ENCODE measurements at places on chromosomes 16 and 17. TPM values are rescaled to one million over a fixed set of nuclear protein-coding genes. Genes with fewer than 3 reads are reported as not detected.

- H3K4me3 ChIP-seq: no peak overlapping the region
- H3K27me3 ChIP-seq: no peaks in the 10 kb centered on the region
- peak overlapping the region; percentile 87 for H3K27ac ChIP-seq
- peaks cover 25% of the 10 kb centered on the region for H3K4me1 ChIP-seq
Measured at GRCh38 chr17:75094871-75095399, 7.2 kb downstream of the SLC16A5 start.

Gene USP36
- total RNA-seq: 53.4 TPM

DNA sequence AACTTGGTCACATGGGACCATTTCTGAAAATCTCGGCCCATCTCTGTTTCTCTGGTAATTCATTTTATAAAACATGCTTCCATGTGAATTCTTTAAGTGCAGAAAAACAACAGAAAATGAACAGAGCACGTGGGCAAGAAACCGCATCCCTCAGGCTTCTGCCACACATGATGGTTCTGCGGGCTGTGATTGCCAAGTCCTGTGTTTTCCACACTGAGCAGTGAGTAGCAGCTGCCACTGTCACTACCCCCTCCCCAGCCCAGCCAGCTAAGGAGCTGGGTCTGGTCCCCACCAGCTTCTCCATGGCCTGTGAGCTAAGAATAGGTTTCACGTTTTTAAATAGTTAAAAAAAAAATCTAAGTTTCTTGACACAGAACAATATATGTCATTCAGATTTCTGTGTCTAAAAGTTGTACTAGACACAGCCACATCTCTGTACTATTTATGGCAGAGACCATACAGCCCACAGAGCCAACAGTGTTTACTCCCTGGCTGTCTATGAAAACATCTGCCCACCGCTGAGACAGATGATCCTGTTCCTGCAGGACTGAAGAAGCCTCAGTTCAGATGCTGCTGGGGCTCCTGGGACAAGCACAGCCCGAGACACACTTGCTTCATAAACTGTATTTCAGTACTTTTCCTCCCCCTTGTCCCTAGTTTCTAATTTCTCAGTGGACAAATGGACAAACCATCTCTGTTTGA lies 41.5 kb downstream of the USP22 start:
- no peak overlapping the region for H3K4me3 ChIP-seq
- no peak for DNase-seq
- peaks cover 16% of the 10 kb centered on the region for H3K36me3 ChIP-seq

DNA sequence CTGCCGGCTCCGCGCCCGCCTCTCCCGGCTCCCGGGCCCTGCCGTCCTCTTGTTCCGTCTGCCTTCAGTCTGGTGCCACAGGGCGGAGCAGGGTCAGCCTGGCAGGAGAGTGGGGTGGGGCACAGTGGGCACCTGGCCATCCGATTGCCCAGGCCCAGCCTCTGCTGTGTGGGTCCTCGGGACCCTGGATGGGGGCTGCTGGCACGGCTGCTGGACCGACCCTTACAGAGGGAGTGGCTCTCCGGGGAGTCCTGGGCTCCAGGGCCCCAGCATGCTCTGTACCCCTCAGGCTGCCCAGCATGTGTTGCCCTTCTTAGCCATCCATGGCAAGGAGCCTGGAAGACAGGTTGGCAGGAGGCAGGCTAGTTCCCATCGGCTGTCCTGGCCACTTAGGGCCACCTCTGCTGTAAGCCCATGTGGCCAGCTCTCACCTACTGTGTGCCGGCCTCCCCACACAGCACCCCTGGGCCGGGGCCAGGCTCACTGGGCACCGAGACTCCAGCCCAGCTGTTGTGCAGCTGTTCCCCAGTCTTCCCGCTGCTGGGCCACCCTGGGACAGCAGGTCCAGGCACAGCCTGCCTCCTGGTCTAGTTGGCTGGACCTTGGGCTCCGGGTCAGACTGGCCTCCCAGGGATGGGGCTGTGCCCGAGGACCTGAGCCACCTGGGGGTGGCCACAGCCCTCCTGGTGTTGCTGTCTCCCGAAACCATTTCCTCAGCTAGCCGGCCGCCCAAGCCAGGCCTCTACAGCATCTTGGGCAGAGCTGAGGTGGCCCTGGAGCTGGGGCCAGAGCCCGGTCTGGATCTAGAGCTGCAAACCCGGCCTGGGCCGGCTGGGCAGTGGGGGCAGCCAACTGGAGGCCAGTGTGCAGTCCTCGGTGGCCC lies 24.9 kb downstream of the BAHCC1 start:
- H3K4me1 ChIP-seq: peaks cover 11% of the 10 kb centered on the region
- H3K36me3 ChIP-seq: no peaks in the 10 kb centered on the region
- H3K27ac ChIP-seq: no peak overlapping the region
- no peak overlapping the region for H3K4me3 ChIP-seq

Gene TLCD3A
- 15.0 TPM for total RNA-seq

DNA sequence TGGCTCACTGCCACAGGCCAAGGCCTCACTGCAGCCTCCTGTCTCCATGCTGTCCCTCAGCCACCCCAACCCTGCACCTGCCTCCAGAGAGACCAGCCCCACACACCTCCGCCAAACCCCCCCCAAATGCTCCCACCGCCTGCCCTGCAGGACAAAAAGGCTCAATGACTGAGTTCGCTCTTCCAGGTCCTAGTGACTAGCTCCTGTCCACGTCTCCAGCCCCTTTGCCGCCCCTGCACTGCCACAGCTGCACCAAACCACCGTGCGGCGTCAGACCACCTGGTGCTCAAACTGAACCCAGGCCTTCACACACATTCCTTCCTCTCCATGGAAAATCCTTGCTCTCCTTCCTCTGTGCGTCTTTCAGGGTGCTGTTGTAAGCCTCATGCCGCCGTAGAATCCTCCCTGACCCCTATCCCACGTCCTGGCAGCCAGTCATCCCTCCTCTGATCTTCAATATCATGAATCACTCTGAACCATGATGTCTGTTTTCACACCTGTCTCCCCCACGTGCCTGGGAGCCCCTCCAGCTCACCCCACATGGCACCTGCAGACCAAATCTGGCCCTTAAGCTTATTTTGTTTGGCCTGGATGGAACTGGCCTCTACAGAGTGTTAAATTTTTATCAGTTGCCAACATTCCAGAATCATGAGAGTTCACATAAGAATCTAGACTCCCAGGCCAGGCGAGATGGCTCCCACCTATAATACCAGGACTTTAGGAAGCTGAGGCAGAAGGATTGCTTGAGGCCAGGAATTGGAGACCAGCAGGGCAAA lies 4.3 kb upstream of the GSG1L start:
- no peak overlapping the region for H3K27ac ChIP-seq
- H3K27me3 ChIP-seq: peaks cover 50% of the 10 kb centered on the region
- no peaks in the 10 kb centered on the region for H3K36me3 ChIP-seq
- DNase-seq: no peak
- peaks cover 7% of the 10 kb centered on the region for H3K4me1 ChIP-seq

DNA sequence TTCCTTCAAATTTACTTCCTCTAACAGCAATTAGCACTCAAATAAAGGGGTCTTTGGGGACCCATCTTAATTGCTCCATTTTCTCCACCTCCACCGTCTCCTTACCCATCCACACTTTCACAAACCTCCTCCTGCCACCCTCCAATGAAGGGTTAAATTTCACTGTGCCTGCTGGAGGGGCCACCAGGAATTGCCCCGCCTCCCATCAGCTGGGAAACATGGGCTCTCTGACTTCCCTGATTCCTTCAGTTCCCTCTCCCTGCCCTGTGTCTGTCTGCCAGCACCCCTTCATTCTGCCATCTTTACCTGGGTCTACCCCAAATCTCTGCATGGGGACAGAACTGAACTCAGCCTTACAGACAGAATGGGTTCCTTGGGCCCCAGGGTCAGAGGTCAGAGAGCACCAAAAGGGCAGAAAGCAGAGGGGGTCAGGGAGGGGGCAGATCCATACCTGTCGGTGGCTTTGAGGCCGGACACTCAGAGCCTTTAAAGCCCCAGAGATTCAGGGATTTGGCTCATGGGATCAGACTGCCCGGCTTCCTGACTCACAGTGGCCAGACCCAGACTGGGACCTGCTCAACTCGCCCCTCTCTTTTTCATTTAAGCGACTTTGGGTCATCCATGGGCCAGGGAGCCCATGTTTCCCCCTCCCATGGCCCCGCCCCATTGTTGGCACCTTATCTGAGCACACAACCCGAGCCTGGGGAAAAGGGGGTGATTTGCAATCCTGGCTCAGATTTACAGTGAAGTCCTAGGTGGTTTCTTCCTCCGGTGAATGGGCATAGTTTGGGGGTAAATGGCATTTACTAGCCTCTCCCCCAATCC lies 17.6 kb upstream of the SP2 start:
- DNase-seq: no peak
- H3K4me3 ChIP-seq: peak overlapping the region; percentile 57
- H3K27me3 ChIP-seq: peaks cover 68% of the 10 kb centered on the region
- no peaks in the 10 kb centered on the region for H3K36me3 ChIP-seq
- peak overlapping the region; percentile 65 for H3K27ac ChIP-seq

DNA sequence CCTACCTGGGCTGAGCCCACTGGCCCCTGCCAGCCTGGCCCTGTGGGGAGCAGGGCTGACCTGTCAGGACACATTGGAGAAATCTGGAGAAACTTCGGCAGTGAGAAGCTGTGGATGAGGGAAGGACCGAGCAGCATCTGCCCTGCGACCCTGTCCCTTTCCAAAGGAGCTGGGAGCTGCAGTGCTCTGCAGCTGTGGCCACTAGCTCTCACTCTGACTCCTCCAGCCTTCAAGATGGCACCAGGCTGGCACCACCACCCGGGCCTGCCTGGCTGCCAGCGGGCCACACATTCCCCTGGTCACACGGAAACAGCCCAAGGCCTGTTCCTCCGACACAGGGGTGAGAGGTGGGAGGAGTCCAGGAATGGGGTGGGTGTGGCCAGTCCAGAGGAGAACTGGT lies 30.1 kb downstream of the CD300LG start:
- H3K27ac ChIP-seq: no peak overlapping the region
- H3K27me3 ChIP-seq: peaks cover 3% of the 10 kb centered on the region
- peaks cover 14% of the 10 kb centered on the region for H3K4me1 ChIP-seq
- H3K36me3 ChIP-seq: no peaks in the 10 kb centered on the region
- no peak overlapping the region for H3K4me3 ChIP-seq

GRCh38 chr16:26911436-26911835 lies 155.3 kb upstream of the C16orf82 start:
- H3K27ac ChIP-seq: no peak overlapping the region
- DNase-seq: no peak
- H3K36me3 ChIP-seq: no peaks in the 10 kb centered on the region

Measured in type B pancreatic cell (in vitro differentiated cells).